ENCODE measurements at places on chromosomes 4 and X.
A peak's percentile ranks its signal among the peaks of the same experiment; 100 is the strongest.

GRCh38 chrX:48458711-48459110 is 11.3 kb downstream of the SLC38A5 start:
- DNase-seq: no peak

- no peak for DNase-seq
These were observed 269.3 kb upstream of the ADGRL3 start for GRCh38 chr4:60930866-60931265.

DNA sequence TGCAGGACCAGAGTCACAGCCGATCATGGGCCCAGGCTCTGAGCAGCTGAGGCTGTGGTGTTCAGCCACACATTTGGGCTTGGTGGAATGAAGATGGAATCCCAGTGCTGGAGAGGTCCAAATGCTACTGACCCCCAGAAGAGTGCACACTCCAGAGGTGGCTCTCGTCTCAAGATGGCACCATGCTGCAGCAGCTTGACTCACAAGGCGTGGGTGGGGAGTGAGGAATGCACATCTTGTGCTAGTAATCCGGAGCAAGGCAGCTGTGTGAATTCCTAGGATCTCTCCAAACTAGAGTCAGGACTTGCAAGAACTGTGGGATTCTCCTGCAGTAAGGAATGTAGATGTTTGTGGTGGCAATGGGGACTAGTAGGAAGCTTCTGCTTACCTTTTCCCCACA is 28.7 kb downstream of the RAB28 start:
- no peak for DNase-seq

DNA sequence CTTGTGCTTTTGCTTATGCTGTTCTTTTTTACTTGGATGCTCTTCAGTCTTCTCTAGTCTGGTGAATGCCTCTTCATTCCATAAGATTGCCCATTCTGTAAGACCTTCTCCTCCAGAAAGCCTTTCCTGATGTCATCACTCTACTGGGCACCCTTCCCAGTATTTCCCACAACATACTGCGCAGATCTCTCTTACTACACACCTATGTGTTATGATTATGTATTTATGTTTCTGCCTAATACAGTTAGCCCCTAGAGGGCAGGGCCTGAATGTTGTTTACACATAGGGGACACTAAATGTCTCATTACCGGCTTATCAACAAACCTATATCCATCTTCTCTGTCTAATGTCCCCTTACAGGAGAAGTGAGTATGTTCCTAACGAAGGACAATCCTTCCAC is 21.1 kb downstream of the AIFM1 start:
- DNase-seq: no peak

GRCh38 chrX:154412468-154412867 is 1.1 kb downstream of the TAFAZZIN start:
- no peak for DNase-seq

DNA sequence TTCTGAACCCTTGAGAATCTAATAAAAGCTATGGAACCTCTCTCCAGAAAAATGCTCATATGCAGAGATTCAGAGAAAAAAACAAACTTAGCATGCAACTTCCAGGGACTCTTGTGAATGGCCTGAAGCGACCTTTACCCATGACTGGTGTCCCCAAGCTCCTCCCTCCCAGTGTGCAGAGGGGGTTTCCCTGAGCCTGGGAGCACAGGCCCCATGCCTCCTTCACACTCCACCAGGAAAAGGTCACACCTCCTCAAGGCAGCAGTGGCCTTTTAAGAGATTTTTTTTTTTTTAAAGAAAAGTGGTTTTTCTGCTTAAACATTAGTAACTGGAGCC is 13.3 kb upstream of the UBA6 start:
- DNase-seq: no peak

- DNase-seq: no peak
These were observed 167.8 kb upstream of the FAM241A start for GRCh38 chr4:111977419-111977965.

GRCh38 chr4:122246551-122246950 is 94.4 kb downstream of the BLTP1 start:
- no peak for DNase-seq

- DNase-seq: no peak
These were observed 3.3 kb upstream of the RELL1 start for GRCh38 chr4:37689353-37690095.

DNA sequence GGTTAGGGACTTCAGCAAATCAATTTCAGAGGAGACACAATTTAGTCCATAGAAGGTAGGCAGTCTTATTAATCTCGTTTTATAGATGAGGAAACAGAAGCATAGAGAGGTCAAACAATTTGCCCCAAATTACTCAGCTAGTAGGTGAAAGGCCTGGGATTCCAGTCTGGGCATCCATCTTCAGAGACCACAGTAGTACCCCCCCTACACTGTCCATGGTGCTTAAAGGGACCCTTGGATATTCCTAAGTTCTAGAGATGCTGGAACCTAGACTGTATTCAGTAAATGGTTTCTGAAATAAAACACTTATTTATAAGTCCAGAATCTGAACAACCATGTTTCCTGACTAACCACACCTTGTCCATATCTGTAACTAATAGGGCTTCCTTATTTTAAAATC is 174.8 kb downstream of the CEP135 start:
- DNase-seq: no peak

DNA sequence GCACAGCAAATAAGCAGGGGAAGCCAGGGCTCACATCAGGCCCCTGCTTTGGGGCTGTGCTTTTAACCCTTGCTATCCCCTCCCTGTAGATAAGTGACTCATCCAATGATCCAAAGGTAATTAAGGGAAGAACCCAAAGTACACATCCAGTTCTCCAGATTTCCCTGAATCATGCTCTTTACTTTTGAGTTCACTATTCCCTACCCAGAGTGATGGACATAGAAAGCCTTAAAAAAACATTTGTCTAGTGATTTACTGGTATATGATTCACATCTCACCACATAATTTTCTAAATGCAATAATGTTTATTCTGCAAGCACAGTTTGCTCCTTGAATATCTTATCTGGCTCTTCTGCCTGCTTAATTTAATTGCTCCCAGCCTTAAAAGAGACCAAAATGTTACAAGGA is 136.2 kb downstream of the PPP3CA start:
- no peak for DNase-seq

- no peak for DNase-seq
These were observed 11.7 kb upstream of the FAT4 start for GRCh38 chr4:125303058-125303457.

DNA sequence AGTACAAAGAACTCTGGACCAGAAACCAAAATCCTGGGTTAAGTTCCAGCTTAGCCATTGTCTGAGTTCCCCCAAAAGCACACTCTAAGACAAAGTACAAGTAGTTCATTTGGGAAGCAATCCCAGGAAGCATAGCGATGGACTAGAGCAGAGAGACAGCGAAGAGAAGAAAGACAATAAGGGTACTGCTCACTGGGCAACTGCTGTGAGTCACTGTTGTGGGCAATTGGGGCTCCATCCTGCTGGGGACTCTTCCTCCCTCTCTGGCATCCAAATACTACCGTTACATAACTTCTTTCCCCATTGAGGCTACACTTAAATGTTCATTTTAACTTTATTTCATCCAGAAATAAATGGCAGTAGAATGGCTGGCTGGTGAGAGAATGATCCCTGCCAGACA is 14.1 kb downstream of the SRPX start:
- DNase-seq: no peak

DNA sequence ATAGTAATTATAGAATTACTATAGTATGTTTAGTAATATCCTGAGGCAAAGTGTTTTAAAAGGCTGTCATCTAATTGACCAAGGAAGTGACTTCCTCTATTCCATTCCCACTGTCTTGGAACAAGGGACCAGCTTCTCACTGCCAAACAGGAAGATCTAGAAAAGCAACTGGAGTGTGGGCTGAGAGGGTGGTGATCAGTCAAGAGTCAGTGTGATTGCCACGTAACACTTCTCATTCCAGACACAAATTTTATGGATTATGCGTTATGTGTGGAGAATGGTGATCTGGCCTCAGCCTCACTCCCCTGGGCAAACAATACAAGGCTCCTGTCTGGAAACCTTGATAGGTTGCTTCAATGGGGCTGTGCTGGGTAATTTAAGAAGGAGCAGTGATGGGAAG is 60.0 kb downstream of the RRAGB start:
- DNase-seq: no peak

DNA sequence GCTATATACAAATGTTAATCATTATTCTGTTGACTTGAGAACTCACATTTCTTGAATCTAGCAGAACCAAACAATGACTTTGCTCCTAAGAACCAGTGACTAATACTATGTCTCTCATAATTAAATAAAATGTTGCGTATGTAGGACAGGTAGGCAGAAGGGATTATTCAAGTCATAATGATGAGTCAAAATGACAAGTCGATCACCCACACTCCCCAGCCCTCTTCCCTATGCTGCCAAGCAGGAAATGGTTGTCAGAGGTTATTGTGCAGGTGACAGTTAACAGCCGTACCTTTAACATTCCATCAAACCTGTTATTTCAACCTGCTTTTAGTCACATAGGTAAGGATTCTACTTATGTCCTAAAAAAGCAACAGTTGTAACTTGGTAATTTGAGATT is 22.0 kb upstream of the STK26 start:
- no peak for DNase-seq

DNA sequence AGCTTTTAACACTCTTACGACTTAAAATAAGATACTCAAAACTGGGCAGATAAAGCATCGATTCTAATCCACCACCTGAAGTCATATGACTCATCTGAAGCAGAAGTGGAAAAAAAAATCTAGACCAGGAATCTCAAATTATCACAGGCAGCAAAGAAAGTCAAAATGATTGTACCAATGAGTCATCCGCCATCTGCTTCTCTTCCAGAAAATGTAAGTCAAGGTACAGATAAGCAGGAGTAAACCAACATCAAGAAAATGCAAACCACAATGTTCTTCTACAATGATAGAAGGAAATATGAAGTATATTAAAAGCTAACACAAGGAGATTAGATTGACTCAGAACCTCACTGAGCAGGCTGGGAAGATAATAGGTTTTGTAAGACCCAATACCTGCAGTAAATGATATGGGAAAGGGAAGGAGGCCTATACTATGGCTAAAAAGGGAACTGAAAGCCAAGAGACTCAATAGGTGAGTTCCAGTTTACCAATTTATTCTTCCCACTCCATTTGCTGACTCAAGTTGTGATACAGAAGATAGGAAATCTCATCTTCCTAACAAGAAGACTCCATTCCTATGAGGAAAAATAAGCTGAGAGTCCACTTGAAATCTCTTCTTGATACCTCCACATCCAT is 88.4 kb upstream of the TET2 start:
- no peak for DNase-seq

DNA sequence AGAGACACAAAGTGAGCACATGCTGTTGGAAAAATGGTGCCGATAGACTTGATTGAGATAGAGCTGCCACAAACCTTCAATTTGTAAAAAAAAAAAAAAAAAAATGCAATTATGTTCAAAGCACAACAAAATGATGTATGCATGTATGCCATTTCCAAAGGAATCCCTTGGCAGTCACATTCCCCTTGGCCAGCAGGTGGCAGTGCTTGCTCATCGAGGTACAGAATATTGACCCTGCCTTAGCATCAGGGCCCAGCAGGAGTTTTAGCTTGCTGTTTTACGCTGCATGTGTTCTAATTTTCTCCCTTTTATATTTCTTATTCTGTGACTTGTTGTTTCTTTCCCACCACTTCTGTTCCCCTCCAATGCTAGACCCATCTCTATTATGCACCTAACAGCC is 34.5 kb upstream of the CYBB start:
- DNase-seq: peak; percentile 69

GRCh38 chr4:87017580-87018342 is 83.0 kb downstream of the AFF1 start:
- no peak for DNase-seq

GRCh38 chrX:20382518-20383297 is 116.0 kb upstream of the RPS6KA3 start:
- DNase-seq: peak; percentile 3

DNA sequence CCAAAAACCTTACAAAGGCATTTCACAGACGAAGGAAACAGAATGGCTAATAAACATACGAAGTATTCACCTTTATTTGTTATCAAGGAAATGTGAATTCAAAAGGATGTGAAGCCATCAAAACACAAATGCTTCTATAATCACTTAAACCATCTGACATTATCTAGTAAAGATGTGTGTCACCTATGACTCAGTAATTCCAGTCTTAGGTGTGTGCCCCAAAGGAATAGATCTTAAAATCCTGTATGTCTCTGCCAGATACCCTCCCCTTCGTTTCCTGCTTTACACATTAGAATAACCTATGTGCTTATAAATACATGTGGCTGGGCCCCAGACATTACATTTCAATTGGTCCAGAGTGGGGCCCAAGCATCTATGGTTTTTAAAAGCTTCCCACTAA is 41.8 kb upstream of the CEP135 start:
- DNase-seq: no peak

DNA sequence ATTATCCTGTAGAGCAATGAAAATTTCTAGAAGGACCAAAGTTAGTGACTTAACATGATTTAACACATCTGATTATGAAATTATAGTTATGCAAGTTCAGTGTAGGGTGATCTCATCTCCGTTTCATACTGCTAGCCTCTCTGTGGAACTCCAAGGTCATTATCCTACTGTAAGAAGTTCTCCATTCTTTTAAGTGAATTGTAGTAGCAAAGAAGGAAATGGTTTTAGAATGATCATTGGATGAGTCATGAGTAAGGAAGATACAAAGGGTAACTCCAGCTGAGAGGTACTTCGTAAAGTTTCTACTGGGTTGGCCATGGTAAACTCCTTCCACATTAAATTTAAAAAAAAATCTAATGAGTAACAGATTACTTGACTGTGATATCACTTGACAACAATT is 215.0 kb upstream of the GIMD1 start:
- DNase-seq: no peak

DNA sequence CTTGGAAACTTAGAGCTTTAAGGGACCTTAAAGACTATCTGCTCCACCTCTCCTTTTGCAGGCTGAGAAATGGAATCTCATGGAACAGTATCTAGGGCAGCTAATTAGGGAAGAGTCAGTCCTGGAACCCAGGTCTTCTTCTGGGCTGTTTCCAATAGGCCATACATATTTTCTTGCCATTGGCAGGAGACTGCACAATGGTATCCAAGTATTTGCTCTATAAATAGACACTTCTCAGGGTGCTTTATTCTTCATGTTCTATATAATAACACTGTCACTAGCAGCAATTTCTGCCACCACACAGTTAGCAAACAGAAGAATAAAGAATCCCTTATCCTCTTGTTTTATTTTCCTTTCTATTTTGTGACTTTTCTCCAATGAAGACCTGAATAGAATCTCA is 291.7 kb downstream of the C4orf33 start:
- no peak for DNase-seq

DNA sequence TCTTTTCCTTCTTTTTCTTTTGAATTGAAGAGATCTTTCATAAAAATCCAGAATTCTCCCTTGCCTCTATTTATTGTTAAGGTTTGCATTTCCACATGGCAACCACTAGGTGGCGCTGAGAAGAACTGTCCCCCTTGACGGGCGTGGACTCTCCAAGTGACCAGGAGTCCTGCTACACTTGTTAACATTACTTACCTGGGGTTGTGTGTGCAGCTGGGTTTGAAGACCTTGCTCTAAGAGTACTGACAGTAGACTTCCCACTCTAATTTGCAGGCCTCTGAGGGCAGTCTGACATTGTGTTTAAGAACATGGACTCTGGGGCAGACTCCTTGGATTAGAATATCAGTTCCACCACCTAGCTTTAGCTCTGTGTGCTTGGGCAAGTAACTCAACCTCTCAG is 52.8 kb downstream of the GPRIN3 start:
- DNase-seq: peak; percentile 70

GRCh38 chr4:176782794-176783193 is 9.9 kb downstream of the VEGFC start:
- DNase-seq: no peak

GRCh38 chr4:75122424-75123014 is 189.6 kb downstream of the PARM1 start:
- no peak for DNase-seq
